IMR-90 (cell line): ENCODE measurements at places on chromosomes 7 and 10. TPM values are rescaled to one million over a fixed set of nuclear protein-coding genes. Genes with fewer than 3 reads are reported as not detected.

DNA sequence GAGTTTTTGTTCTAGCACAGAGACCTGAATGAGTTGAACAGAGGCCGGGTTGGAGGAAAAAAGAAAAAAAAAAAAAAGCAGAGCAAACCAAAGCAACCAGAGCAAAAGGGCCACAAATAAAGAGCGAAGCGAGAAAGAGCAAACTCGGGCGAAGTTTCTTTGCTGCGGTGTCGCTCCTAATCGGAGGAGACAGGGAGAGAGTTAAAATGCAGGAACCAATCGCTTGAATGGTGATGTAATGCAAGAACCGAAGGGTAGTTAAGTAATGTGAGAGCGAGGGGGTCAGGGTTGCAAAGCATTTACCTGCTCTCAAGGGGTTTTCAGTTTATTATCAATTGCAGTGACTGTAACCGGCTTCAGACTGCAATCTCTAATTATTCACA, 271.7 kb downstream of the TRIL start:
- H3K4me3 ChIP-seq: peak overlapping the region; percentile 45
- H3K36me3 ChIP-seq: no peaks in the 10 kb centered on the region
- H3K27me3 ChIP-seq: no peaks in the 10 kb centered on the region
- DNase-seq: peak; percentile 79

DNA sequence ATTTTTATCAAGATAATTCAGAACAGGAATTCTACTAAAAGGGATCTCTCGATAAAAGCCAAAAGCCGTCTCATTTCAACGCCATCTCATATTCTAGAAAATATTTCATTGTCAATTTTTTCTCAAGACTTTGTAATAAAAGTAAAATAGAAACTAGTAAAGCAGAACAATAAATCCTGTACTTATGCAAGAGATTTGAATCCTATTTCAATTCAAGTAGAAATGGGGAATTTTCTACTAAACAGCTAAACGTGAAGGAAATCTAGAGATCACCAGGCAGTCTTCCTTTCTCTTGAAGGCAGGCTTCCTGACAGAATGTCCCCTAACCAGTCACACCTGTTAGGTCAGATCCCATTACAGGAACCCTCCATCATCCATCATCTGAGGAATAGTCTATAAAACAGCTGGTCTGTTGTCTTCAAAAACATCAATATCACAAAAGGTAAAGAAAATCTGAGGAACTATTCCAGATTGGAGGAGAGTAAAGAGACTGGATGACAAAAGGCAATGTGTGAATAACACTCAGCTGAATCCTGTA, 23.7 kb downstream of the USP6NL start:
- H3K27me3 ChIP-seq: no peaks in the 10 kb centered on the region
- no peak overlapping the region for H3K4me3 ChIP-seq
- H3K36me3 ChIP-seq: no peaks in the 10 kb centered on the region; the same call in 1 of the 2 replicates
- DNase-seq: no peak
- H3K27ac ChIP-seq: no peak overlapping the region
- H3K4me1 ChIP-seq: no peaks in the 10 kb centered on the region

DNA sequence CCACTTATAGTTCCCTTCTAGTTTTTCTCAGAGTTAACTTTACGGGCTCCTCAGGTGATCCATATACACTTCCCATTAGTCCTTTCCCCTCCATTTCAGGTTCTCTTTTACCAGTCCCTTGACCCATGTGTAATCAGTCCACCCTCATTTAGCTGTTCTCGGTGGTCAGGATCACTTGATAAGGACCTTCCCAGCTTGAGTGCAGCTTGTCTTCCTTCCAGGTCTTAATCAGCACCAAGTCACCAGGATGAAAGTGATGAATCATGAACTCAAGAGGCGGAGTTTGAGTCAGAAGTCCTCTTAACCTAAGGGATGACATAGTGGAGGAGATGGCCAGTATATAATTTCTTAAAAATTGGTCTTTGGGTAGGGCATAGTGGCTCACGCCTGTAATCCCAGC, 63.1 kb upstream of the CNTNAP2 start:
- no peak overlapping the region for H3K27ac ChIP-seq
- H3K4me1 ChIP-seq: no peaks in the 10 kb centered on the region
- H3K4me3 ChIP-seq: no peak overlapping the region
- H3K27me3 ChIP-seq: no peaks in the 10 kb centered on the region

DNA sequence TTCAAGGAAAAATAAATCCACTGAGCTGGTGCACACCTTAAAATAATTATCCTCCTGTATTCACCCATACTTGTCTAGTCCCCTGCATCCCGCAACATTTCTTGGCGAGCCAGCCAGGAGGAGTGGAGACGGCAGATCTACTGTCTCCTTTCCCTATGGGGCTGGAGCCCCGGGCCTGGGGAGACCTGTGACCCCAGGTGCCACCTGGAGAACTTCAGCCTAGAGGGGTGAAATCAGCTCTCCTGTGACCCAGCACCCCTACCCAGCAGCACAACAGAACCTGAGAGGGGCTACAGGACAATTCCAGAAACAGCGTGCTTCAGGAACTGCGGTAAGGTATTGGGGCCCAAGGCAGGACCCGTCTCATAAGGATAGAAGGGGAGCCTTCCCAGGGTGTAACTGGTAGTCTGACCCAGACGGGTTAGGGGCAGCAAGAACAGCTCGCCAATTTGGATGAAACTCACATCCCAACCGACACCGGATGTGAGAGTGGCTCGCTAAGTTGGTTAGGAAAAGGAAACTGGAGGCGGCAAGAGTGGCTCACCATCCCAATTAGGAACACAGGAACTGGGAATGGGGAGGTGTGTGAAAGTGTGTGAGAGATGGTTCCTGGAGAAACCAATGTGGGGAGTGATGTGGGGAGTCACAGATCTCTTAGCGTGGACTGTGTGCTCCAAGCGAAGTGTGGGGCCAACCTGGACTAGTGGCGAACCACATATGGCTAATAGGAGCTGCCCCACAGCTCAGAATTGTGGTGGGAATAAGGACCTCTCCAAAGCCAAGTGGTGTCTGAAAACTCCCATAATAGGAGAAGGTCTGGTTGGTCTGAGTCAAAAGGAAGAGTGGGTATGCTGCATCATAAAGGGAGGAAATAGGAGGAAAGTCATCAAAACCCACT, 15.1 kb upstream of the DENND2A start:
- DNase-seq: no peak
- no peak overlapping the region for H3K27ac ChIP-seq
- H3K27me3 ChIP-seq: peaks cover 3% of the 10 kb centered on the region; the same call in 1 of the 2 replicates
- no peak overlapping the region for H3K4me3 ChIP-seq
- no peaks in the 10 kb centered on the region for H3K36me3 ChIP-seq

GRCh38 chr10:11539191-11539868, 72.1 kb downstream of the USP6NL start:
- H3K27me3 ChIP-seq: no peaks in the 10 kb centered on the region
- no peak overlapping the region for H3K27ac ChIP-seq
- peaks cover 3% of the 10 kb centered on the region for H3K4me1 ChIP-seq
- no peaks in the 10 kb centered on the region for H3K36me3 ChIP-seq
- peak; percentile 51 for DNase-seq

DNA sequence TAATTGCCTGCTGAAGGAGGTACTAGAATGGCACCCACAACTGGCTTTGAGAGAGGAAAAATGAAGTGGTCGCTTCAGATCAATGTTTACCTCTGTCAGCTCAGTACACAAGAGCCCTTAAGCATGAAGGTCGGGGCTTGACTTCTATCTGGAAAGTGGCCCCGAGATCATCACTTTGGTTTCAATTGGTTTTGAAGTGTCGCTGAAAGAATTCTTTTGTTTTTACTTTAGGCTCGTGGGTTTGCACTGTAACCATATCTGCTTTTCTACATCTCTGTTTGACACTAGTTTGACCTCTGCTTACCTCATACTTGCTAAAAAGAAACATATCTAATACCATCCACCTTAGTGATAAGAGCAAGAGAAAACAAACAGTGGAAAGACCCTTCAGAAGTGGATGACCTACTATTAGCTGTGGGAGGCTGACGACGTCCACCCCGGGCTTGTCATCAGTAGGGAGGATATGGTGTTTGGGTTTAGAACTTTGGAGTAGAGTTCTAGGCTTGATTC, 361.8 kb downstream of the GATA3 start:
- no peak for DNase-seq
- H3K4me1 ChIP-seq: no peaks in the 10 kb centered on the region
- no peaks in the 10 kb centered on the region for H3K36me3 ChIP-seq

- no peak overlapping the region for H3K4me3 ChIP-seq
- no peak for DNase-seq
- no peaks in the 10 kb centered on the region for H3K36me3 ChIP-seq
- no peaks in the 10 kb centered on the region for H3K4me1 ChIP-seq
Observed at GRCh38 chr7:424961-425793, 94.5 kb downstream of the PDGFA start.

DNA sequence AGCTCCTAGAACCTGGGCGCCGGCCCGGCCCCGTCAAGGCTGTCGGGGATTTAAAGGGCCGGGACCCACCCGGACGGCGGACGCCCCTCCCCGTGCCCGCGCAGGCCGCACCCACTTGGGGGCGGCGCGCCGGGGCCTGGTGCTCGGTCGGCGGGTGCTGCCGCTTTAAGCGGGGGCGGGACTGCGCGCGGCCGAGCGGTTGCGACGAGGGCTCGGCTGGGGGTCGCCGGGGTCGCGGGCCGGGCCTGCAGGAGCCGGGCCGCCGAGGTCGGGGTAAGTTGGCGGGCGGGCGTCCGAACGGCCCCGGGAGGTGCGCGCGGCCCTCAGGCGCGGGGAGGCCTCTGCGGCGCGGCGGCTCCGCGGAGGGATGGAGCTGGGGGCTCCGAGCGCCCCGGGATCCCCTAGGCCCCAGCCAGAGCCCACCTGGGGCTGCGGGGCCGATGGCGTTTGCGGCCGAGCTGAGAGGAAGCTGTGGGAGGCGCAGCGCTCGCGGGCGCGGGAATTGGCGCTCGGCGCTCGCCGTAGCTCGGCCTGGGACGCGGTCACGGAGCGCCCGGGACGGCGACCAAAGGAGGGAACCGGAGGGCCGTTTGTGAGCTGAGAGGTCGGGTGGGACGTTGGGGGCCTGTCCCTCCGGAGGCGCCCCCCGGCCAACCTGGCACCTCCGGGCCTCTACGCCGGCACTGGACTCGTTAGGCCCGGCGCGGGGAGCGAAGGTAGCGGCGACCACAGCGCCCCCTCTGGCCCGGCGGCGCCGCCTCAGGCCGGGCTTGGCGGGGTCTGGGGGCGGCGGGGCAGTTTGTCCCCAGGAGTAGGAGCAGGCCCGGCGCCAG, at the start of gene TRRAP:
Gene TRRAP (plus strand): TSS at position 168 of the 833 bp plus-strand sequence. CDS start 2,619 bp downstream, outside the sequence.
- H3K4me1 ChIP-seq: peaks cover 9% of the 10 kb centered on the region
- peak; percentile 62 for DNase-seq
- H3K27ac ChIP-seq: peak within 1 kb of the TSS; percentile 97
- H3K27me3 ChIP-seq: no peaks in the 10 kb centered on the region

GRCh38 chr7:94270772-94271171, 123.9 kb upstream of the COL1A2 start:
- no peaks in the 10 kb centered on the region for H3K36me3 ChIP-seq
- no peaks in the 10 kb centered on the region for H3K27me3 ChIP-seq
- no peak overlapping the region for H3K27ac ChIP-seq
- H3K4me1 ChIP-seq: no peaks in the 10 kb centered on the region; the same call in none of the 2 replicates
- no peak overlapping the region for H3K4me3 ChIP-seq
- DNase-seq: no peak

DNA sequence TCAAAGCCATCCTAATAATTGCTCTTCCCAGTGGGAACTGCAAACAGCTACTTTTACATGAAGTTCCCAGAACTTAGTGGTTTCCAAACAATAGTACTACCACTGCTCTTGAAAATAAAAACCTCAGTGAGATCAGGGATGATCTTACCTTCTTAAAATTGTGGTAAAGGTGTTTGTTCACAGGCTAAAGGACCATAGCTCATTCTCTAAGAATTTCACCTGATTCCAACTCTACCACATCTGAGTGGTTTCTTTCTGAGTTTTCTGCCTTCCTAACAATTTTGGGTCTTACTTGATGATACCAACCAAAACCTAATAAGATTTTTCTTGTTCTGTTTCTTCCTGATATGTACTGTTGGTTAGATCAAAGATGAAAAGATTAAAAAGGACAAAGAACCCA, 45.6 kb upstream of the AGBL3 start:
- no peaks in the 10 kb centered on the region for H3K27me3 ChIP-seq
- H3K27ac ChIP-seq: no peak overlapping the region
- H3K36me3 ChIP-seq: peaks cover 24% of the 10 kb centered on the region
- no peak for DNase-seq

DNA sequence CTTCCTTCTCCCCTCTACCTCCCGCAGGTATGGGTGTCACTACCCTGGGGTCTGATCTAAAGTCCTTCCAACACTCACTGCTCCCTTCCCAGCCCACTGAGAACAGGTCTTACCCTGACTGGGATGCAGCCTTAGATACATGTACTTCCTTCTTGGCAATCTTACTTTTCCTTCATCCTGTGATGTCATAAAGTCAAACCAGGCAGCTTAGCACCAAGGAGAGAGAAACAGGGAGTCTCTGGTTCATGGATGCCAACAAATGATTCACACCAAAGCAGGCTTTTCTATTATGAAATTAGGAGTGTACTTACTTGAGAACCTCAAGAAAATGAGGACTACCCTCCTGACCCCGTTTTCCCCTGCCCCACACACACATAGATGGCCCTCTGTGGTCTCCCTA, 111.0 kb upstream of the KMT2E start:
- H3K27ac ChIP-seq: no peak overlapping the region
- H3K27me3 ChIP-seq: peaks cover 24% of the 10 kb centered on the region
- peak; percentile 30 for DNase-seq
- H3K4me1 ChIP-seq: no peaks in the 10 kb centered on the region

DNA sequence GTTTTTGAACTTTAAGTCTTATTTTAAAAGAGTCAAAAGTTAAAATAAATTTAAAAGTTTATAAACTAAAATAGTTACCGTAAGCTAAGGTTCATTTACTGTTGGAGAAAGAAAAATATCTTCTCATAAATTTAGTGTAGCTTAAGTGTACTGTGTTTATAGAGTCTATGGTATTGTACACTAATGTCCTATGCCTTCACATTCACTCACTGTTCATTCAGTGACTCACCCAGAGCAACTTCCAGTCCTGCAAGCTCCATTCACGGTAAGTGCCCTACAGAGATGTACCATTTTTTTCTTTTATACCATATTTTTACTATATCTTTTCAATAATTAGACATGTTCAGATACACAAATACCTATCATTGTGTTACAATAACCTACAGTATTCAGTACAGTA, 97.6 kb downstream of the PTN start:
- H3K36me3 ChIP-seq: 0 out of 2 replicates have a peak, but pooled peaks cover 1% of the 10 kb centered on the region
- H3K4me3 ChIP-seq: no peak overlapping the region
- H3K27me3 ChIP-seq: no peaks in the 10 kb centered on the region

- H3K4me1 ChIP-seq: peaks cover 6% of the 10 kb centered on the region
- no peaks in the 10 kb centered on the region for H3K36me3 ChIP-seq
- no peak for DNase-seq
- H3K27ac ChIP-seq: no peak overlapping the region
- no peaks in the 10 kb centered on the region for H3K27me3 ChIP-seq
Observed at GRCh38 chr10:95837783-95838182, 70.0 kb upstream of the CC2D2B start.

GRCh38 chr10:105148456-105148855, 507.4 kb downstream of the SORCS3 start:
- no peaks in the 10 kb centered on the region for H3K36me3 ChIP-seq
- H3K27ac ChIP-seq: no peak overlapping the region
- H3K4me3 ChIP-seq: no peak overlapping the region

GRCh38 chr10:49253340-49253906, 45.5 kb upstream of the C10orf71 start:
- peaks cover 14% of the 10 kb centered on the region for H3K27me3 ChIP-seq
- no peaks in the 10 kb centered on the region for H3K36me3 ChIP-seq
- H3K4me1 ChIP-seq: no peaks in the 10 kb centered on the region
- H3K4me3 ChIP-seq: no peak overlapping the region

Gene SUMF2
- total RNA-seq: 93.0 and 97.3 TPM in 2 replicates

Gene DENND2A
- 7.5 and 7.8 TPM in 2 replicates for total RNA-seq

Gene RELN
- total RNA-seq: 19.4 and 23.7 TPM in 2 replicates

Gene SNX10
- total RNA-seq: not detected in 2 replicates

Gene SYT15
- total RNA-seq: 0.54 and 1.1 TPM in 2 replicates

Gene TMEM130
- total RNA-seq: 1.1 and 1.4 TPM in 2 replicates

Gene HMX3
- not detected in 2 replicates for total RNA-seq

Gene CFAP70
- total RNA-seq: 0.18 and 0.28 TPM in 2 replicates
